ENCODE measurements at places on chromosomes 6 and 20.

GRCh38 chr6:142705054-142705453, 239.9 kb downstream of the HIVEP2 start:
- DNase-seq: no peak

DNA sequence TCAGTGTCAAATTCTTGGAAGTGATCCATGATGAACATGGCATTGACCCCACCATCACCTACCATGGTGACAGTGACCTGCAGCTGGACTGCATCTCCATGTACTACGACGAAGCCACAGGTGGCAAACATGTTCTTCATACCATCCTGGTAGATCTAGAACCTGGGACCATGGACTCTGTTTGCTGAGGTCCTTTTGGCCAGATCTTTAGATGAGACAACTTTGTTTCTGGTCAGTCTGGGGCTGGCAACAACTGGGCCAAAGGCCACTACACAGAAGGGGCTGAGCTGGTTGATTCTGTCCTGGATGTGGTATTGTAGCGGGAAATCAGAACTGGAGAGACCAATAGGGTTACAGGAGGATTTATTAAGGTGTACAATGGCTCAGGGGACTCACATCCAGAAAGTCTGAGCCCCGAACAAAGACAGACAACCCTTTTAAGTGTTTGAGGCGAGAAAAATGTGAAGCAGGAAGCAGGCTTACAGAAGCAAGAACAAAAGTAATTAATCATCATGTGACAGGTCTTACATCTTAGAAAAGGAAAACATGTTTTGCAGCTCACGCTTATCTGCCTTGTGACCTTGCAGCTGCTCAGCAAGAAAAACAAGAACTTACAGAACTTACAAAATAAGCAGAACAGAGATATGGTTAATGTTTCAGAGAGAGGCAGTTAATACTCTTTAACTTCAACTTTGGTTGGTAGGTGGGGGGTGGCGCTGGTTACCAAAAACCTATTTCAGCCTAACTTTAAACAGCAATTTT, 58.8 kb upstream of the MOCS1 start:
- DNase-seq: no peak

DNA sequence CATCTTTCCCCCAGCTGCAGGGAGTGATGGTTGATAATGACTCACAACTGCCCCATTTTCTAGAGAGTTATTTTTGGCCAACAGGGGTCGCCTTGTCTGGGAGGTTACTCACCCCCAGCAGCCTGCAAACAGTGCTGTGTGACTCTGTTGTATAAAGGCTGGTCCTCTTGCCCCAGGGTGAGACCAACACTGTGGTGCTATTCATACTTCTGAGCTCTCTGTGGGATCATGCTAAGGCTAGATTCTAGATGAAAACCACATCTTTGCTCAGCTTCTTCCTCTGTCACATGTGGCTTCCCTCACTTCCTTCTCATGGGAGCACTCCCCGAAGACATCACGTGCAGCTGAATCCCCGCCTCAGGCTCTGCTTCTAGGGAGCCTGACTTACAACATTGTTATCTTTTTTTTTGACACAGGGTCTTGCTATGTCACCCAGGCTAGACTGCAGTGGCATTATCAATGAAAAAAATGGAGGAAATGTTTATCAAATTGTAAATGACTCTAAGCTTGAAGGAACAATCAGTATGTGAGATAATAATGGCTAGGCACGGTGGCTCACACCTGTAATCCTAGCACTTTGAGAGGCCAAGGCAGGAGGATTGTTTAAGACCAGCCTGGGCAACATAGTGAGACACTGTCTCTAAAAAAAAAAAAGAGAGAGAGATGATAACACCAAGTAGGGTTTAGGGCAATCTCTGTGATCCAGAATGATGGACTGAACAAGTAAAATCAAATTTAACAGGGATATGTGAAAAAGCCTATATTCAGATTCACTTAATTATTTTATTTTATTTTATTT, 55.7 kb upstream of the SLC23A2 start:
- no peak for DNase-seq

GRCh38 chr6:42460883-42461282, 9.2 kb upstream of the TRERF1 start:
- no peak for DNase-seq

GRCh38 chr6:51768087-51768486, 319.3 kb downstream of the PKHD1 start:
- DNase-seq: no peak

GRCh38 chr20:44733341-44734069, 12.2 kb upstream of the KCNK15 start:
- DNase-seq: no peak

DNA sequence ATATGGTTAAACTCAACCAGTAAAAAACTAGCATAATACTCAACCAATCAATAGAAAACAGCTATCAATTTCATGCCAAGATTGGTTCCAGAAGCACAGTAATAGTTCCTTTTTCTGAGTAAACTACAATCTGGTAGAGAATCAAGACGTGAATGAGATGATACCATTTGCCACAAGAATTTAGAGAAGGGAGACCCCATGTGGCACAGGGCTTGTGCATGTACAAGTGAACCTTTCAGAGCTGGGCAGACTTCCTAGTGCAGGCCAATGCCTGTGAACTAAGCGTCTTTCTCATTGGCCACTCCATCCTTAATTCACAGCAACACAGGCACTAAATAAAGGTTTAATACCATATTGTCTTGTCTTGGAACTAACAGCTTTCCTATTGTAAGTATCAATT, 213.5 kb downstream of the RFPL4B start:
- DNase-seq: no peak

DNA sequence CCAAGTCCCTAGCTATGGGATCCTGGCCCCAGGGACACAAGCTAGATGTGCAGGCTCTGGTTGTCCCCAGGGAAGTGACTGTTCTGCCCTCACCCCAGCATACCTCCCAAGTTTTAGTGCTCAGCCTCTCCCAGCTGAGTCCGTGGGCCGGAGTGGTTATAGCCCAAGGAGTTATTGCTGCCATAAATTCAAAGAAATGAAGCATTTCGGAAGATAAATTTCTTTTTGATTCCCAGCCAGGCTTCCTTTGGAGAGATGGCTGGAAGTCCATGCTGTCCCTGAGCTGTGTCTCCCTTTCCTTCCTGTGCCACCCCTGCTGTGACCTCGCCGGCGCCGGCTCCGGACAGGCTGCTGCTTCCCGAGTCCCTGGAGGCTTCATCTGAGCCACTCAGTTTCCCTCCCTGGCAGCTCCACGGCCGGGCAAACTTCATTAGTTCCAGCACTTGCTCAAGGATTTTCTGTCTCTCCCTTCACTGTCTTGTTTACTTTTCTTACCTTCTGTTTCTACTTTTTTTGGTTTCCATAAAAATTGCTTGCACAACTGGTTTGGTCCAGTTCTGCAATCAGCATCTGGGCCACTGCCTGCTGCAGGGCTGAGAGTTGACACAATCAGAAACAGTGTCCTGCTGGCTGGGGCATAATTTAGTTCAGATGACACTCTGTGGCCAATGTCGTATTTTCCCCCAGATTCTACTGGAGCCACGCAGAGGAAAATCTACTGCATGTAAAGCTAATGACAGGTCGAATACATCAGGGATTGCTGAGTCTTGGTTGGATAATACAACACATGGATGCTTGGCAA, 225.5 kb downstream of the SYNDIG1 start:
- DNase-seq: no peak

DNA sequence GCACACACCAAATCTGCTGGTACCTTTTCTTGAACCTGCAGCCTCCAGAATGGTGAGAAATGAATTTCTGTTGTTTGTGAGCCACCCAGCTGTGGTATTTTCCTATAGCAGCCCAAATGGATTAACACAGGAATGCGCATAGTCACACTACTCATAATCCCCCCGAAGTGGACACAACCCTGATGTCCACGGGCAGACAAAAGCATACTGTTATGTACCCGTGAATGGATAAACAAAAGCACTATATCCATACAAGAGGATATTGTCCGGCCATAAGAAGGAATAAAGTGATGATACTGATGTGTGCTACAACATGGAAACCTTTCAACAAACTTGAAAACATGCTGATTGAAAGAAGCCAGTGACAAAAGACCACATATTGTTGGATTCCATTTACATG, 25.1 kb upstream of the RPP40 start:
- DNase-seq: no peak

GRCh38 chr6:107668743-107669474, 155.2 kb downstream of the SCML4 start:
- DNase-seq: no peak

DNA sequence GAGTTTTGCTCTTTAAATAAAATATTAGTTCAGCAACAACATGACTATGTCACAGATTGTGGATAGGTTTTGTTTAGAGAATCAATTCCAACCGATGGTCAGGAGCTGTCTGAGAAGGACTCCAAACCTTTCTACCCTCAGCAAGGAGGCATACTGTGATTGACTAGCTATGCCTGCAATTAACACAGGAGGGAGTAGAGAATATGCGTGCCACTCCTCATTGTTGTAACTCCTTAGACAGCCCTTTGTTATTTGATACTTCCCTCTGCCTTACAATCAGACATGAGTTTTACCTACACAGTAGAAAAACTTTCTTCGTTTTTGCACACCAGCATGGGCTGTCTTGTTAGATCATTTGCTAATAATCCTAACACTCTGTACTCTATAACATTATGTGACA, 796.5 kb downstream of the PRIM2 start:
- DNase-seq: no peak

DNA sequence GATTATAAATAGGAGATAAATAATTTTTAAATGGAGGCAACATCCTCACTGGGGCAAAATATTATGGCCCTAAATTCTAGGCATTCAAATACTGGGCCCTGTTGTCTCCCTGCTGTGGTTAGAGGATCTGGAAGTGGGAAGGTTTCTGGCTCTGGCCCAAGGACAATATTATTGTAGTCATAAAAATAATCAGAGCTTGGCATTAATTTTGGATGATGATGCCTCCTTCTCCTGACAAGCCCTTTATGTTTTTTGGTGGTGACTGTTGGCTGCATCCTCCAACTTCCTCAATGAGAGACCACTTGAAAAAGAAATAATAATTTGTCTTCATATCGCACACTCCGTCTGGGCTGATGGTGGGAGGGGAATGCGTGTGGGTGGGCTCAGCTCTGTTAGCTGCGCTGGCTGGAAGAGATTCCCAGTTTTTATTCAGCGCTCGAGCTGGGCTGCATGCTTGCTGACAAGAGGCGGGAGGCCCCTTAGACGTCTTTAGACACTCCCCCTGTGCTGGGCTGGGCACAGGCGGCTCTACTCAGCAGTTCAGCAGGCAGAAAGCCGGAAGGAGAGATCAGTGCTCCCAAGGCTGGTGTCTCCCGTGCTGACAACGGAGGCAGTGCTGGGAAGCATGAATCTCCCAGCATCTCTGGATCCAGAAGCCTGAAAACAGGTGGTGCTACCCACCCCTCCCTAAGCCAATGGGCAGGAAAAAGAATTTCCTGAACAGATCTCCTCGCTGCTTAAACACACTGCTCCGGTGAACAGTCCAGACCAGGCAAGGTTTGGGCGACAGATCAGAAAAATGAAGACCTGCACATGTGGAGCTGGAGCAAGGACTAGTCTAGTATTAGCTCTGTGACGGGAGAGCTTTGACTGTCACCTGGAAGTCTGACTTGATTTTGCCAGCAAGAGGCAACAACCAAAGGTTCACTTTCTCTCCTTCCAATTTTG, 97.7 kb downstream of the SYCP2 start:
- no peak for DNase-seq

DNA sequence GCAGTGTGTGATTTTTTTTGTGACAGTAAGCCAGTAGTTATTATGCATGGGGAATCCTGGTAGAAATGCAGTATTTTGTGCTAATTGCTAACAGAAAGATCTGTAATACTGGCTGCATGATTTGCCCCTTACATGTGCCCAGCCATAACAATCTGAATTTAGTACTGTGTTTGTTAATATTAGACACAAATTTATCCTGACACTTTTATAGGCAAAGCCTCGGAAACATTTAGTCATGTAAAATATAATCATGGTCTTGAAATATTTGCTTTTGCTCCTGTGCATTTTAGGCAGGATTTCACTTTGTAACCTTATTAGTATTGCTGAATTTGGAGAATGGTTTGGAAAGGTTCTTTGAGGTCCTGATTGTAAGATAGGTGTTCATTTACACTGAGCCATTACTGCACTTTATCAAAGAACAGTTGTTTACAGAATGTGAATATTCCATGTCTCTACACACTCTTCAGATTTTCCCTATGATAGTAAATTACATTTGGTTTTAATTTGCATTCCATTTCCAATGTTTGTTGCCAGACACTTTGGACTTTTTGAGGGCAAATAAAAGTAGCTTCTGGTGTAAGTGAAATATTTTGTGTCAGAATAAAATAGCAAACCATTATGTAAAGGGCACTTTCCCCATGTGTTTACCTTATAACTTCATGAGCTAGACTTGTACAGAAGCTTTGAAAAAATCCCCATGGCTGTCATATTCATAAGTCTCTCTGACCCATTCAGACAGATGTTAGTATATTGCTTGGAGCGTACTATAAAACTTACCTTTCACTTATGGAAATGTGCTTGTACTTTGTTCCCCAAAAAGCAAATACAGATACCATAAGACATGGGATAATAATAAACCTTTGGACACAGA, 349.9 kb downstream of the ARHGAP18 start:
- DNase-seq: no peak

DNA sequence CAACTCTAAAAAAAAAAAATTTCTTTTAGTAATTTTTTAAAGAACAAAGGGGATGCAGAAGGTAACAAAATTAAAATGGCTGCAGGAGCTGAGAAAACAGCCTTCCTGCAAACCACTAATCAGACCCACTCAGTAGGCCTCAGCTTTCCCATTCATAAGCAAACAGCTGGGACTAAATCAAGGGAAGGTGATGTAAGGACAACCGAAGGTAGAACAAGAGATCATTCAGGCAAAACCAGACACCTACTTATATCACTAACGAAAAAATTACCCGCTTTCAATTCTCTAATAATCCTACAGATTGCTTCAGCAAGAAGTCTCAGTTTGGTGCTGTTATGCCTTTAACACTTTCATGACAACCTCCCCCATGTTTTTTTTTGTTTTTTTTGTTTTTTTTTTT, 124.0 kb downstream of the ZMYND8 start:
- no peak for DNase-seq

DNA sequence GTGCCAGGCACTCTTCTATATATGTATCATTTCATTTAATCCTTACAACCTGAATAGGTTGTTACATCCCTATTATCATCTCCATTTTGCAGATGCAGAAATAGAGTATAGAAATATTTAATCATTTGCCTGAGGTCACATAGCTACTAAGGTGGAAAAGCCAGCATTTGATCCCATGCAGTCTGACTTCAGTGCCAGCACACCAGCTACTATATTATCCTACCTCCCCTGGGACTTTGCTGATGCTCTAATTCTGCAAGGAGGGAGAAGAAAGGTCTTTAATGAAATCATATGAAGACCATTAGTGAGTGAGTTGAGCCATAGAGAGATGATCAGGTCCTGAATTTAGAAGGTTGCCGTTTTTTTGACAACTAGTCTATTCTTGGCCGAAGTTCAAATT, 53.7 kb downstream of the TOP1 start:
- DNase-seq: no peak

GRCh38 chr6:85124472-85125354, 325.2 kb upstream of the NT5E start:
- DNase-seq: no peak

- DNase-seq: no peak
Observed at GRCh38 chr20:16293590-16293989, 279.7 kb downstream of the KIF16B start.
